ENCODE measurements at places on chromosomes 6 and 20.

- peak overlapping the region; percentile 91 for H3K4me3 ChIP-seq
- H3K36me3 ChIP-seq: no peaks in the 10 kb centered on the region
- H3K27me3 ChIP-seq: peaks cover 2% of the 10 kb centered on the region
- no peak for DNase-seq
Measured at GRCh38 chr20:49187330-49187850, 744 bp downstream of the STAU1 start.

GRCh38 chr6:54860739-54861138, 14.2 kb downstream of the FAM83B start:
- no peaks in the 10 kb centered on the region for H3K36me3 ChIP-seq
- no peaks in the 10 kb centered on the region for H3K4me1 ChIP-seq
- H3K27me3 ChIP-seq: no peaks in the 10 kb centered on the region
- no peak overlapping the region for H3K4me3 ChIP-seq
- DNase-seq: no peak

DNA sequence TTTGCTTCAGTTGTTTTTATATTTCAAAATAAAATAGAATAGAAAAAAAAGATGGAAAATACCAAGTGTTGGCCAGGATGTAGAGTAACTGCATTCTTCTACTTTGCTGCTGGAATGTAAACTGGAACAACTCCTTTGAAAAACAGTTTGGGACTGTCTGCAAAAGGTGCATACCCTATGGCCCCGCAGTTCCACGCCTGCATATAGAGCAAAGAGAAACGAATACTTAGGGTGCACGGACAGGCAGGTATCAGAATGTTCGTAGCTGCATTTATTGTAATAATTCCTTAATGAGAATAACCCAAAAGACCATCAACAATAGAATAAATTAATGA, 603 bp upstream of the RAB23 start:
- H3K36me3 ChIP-seq: peaks cover 16% of the 10 kb centered on the region
- H3K4me1 ChIP-seq: peaks cover 51% of the 10 kb centered on the region
- peak overlapping the region; percentile 98 for H3K4me3 ChIP-seq
- no peak overlapping the region for H3K27ac ChIP-seq
- DNase-seq: no peak
- no peaks in the 10 kb centered on the region for H3K27me3 ChIP-seq

- DNase-seq: no peak
- H3K27ac ChIP-seq: no peak overlapping the region
- H3K36me3 ChIP-seq: peaks cover 3% of the 10 kb centered on the region
- H3K4me1 ChIP-seq: no peaks in the 10 kb centered on the region
Measured at GRCh38 chr6:22519237-22519636, 50.1 kb upstream of the HDGFL1 start.

DNA sequence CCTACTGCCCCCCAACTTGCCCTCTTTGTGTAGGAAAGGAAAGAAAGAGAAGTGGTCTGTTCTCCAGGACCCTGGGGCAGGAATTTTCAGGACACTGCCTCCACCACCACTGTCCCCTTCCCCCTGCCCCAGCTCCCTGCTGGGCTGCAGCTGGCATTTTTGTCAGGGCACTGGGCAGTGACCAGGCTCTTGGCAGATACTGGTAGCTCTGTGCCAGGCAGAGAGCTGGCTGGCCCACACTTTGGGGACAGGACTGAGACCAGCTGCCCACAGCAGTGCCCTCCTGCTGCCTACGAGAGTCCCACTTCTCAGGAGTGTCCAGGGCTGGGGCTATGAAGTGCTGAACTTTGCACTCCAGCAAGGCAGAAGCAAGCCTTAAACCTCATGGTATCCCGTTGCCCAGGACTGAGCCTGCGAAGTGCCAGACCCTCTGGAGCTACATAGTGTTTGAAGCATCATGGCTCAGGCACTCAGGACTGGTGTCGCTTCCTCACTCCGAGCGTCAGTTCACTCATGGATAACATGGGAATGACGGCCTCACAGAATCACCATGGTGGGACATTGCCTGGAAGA, 19.3 kb downstream of the SLC13A3 start:
- no peak overlapping the region for H3K4me3 ChIP-seq
- no peak overlapping the region for H3K27ac ChIP-seq
- peaks cover 18% of the 10 kb centered on the region for H3K4me1 ChIP-seq
- no peaks in the 10 kb centered on the region for H3K27me3 ChIP-seq

Measured in neural crest cell (in vitro differentiated cells).